ENCODE measurements at places on chromosomes 5 and 9. TPM values are rescaled to one million over a fixed set of nuclear protein-coding genes. Genes with fewer than 3 reads are reported as not detected.
A peak's percentile ranks its signal among the peaks of the same experiment; 100 is the strongest.

DNA sequence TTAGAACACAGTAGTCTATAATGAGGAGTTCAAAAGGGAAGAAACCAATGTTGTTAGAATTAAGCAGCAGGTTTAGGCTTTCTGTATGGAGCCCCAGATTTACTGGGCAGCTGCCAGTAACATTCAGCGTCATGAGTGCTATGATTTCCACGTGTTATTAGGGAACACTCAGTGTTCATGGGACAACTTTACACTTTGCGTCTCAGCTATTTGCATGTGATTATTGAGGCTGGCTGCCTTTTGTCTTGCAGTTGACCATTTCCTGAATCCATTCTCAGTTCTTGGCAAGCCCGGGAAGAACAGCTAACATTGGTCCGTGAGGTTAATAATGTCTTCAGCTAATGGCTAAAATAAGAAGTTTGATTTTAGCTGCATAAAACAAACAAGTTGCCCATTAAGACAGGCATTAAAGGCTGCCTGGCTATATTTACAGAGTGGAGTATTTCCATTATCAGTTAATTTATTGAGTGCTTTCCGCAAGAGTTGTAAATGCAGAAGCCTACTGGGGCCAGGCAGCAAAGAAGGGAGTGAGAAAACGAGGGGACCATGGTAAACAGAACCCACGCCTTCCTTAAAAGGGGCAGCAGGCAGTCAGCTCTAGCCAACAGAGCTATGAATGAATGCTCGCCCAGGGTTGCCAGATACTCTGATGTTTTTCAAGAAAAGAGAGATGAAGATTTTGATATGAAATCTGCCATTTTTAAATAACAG lies 120.9 kb downstream of the PIP5K1B start:
- H3K36me3 ChIP-seq: no peaks in the 10 kb centered on the region
- no peaks in the 10 kb centered on the region for H3K27me3 ChIP-seq
- no peaks in the 10 kb centered on the region for H3K4me1 ChIP-seq
- H3K4me3 ChIP-seq: no peak overlapping the region
- no peak overlapping the region for H3K27ac ChIP-seq
- no peak for DNase-seq

Gene DNAJC25
- 2.8 TPM for polyA plus RNA-seq

Gene OR1J2
- not detected for polyA plus RNA-seq

Gene GDA
- not detected for polyA plus RNA-seq

GRCh38 chr5:126936775-126937418 lies 93.5 kb downstream of the MARCHF3 start:
- H3K27ac ChIP-seq: no peak overlapping the region
- H3K27me3 ChIP-seq: no peaks in the 10 kb centered on the region
- H3K36me3 ChIP-seq: no peaks in the 10 kb centered on the region
- H3K4me3 ChIP-seq: no peak overlapping the region
- no peaks in the 10 kb centered on the region for H3K4me1 ChIP-seq
- DNase-seq: no peak

GRCh38 chr5:109496112-109496511 lies 86.3 kb upstream of the PJA2 start:
- no peak for DNase-seq
- no peak overlapping the region for H3K27ac ChIP-seq
- no peaks in the 10 kb centered on the region for H3K4me1 ChIP-seq
- H3K36me3 ChIP-seq: no peaks in the 10 kb centered on the region
- no peak overlapping the region for H3K4me3 ChIP-seq
- H3K27me3 ChIP-seq: no peaks in the 10 kb centered on the region

GRCh38 chr9:82606492-82607382 lies 456.2 kb downstream of the RASEF start:
- H3K36me3 ChIP-seq: no peaks in the 10 kb centered on the region
- no peak for DNase-seq
- no peaks in the 10 kb centered on the region for H3K27me3 ChIP-seq
- H3K4me1 ChIP-seq: no peaks in the 10 kb centered on the region
- no peak overlapping the region for H3K4me3 ChIP-seq
- H3K27ac ChIP-seq: no peak overlapping the region

Gene FAM169A
- 2.5 TPM for polyA plus RNA-seq

- H3K4me1 ChIP-seq: no peaks in the 10 kb centered on the region
- no peak overlapping the region for H3K4me3 ChIP-seq
- no peak overlapping the region for H3K27ac ChIP-seq
- H3K36me3 ChIP-seq: no peaks in the 10 kb centered on the region
Observed at GRCh38 chr9:107760469-107761242, 271.1 kb upstream of the KLF4 start.

DNA sequence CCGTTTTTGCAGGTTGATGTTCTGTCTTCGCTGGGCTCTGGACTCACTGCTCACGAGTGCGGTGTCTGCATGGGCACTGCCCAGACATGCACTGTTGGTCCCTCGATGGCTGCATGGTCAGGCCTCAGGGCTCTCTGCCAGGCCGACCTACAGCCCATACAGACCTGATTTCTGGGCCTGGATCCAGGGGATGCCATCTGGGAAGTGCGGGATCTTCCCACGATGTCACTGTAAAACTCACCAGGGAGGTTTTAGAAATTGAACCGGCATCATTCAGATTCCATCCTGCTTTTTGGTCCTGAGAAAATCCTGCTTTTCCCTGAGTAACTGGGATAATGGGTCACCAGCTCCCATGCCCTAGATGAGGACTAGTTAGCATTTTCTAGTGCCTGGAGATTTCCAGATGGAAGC lies 9.1 kb downstream of the S1PR3 start:
- no peaks in the 10 kb centered on the region for H3K4me1 ChIP-seq
- H3K27me3 ChIP-seq: no peaks in the 10 kb centered on the region
- H3K27ac ChIP-seq: no peak overlapping the region
- H3K36me3 ChIP-seq: no peaks in the 10 kb centered on the region
- DNase-seq: no peak
- no peak overlapping the region for H3K4me3 ChIP-seq

- H3K36me3 ChIP-seq: no peaks in the 10 kb centered on the region
- no peak overlapping the region for H3K4me3 ChIP-seq
- no peak for DNase-seq
- no peaks in the 10 kb centered on the region for H3K4me1 ChIP-seq
- no peaks in the 10 kb centered on the region for H3K27me3 ChIP-seq
Observed at GRCh38 chr9:28120626-28121025, 547.3 kb upstream of the C9orf72 start.

DNA sequence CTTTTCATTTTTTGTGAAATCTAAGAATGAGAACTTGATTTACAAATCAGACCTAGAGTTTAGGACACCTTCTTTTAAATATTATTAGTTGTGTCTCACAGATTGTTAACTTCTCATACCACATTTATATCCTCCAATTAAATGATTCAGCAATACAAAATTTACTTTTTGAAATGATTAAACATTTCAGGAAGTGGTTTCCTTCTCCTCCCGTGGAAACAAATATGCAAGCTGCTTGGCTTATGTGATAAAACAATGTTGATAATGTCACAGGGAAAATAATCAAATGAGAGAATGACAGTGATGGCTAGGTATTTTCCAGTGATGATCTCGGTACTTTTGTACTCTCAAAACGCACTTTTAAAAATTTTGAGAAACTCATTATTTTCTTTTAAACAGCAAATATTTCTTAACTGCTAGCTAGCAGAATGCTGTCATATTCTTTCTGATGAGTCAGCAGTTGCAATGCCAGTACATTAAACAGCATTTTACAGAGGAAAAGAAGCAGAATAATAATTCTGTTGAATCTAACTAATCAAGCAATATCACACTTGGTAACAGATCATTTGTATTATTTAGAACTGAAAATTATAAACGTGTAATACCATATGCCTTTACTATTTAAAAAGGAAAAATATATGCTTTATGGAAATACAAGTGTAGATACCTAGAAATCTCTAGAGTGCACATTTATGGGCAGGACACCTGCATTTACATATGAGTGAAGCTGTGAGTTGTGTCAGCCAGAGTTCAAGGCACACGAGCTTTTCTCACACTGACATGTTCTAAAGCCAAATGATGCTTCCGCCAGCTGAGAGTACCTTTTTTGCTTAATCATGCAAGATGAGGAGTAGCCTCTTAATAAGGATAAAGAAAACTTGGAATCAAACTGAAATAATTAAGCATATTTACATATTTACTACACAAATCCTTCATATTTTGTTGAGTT lies 53.6 kb upstream of the CDH18 start:
- H3K27me3 ChIP-seq: no peaks in the 10 kb centered on the region
- no peaks in the 10 kb centered on the region for H3K36me3 ChIP-seq
- no peak overlapping the region for H3K4me3 ChIP-seq
- H3K4me1 ChIP-seq: no peaks in the 10 kb centered on the region
- H3K27ac ChIP-seq: no peak overlapping the region

Gene OMD
- polyA plus RNA-seq: 0.13 TPM

GRCh38 chr9:14747111-14747510 lies 24.6 kb upstream of the CER1 start:
- H3K4me3 ChIP-seq: no peak overlapping the region
- no peaks in the 10 kb centered on the region for H3K36me3 ChIP-seq
- no peak overlapping the region for H3K27ac ChIP-seq
- peaks cover 2% of the 10 kb centered on the region for H3K27me3 ChIP-seq
- no peak for DNase-seq

GRCh38 chr5:7970816-7971215 lies 101.9 kb downstream of the MTRR start:
- H3K27ac ChIP-seq: no peak overlapping the region
- H3K4me3 ChIP-seq: no peak overlapping the region
- H3K36me3 ChIP-seq: no peaks in the 10 kb centered on the region
- H3K27me3 ChIP-seq: no peaks in the 10 kb centered on the region
- no peak for DNase-seq
- H3K4me1 ChIP-seq: no peaks in the 10 kb centered on the region

Gene SEC61B
- 353 TPM for polyA plus RNA-seq

GRCh38 chr5:175897285-175897684 lies 25.9 kb downstream of the CPLX2 start:
- H3K36me3 ChIP-seq: no peaks in the 10 kb centered on the region
- no peak overlapping the region for H3K4me3 ChIP-seq
- DNase-seq: no peak
- H3K27me3 ChIP-seq: no peaks in the 10 kb centered on the region
- no peak overlapping the region for H3K27ac ChIP-seq

GRCh38 chr9:97284798-97285197 lies 22.7 kb upstream of the CCDC180 start:
- H3K4me1 ChIP-seq: no peaks in the 10 kb centered on the region
- H3K4me3 ChIP-seq: no peak overlapping the region
- no peak for DNase-seq
- H3K27me3 ChIP-seq: no peaks in the 10 kb centered on the region

- H3K27ac ChIP-seq: no peak overlapping the region
- H3K4me3 ChIP-seq: no peak overlapping the region
- DNase-seq: no peak
Observed at GRCh38 chr9:90331826-90332575, 310.6 kb downstream of the DIRAS2 start.

DNA sequence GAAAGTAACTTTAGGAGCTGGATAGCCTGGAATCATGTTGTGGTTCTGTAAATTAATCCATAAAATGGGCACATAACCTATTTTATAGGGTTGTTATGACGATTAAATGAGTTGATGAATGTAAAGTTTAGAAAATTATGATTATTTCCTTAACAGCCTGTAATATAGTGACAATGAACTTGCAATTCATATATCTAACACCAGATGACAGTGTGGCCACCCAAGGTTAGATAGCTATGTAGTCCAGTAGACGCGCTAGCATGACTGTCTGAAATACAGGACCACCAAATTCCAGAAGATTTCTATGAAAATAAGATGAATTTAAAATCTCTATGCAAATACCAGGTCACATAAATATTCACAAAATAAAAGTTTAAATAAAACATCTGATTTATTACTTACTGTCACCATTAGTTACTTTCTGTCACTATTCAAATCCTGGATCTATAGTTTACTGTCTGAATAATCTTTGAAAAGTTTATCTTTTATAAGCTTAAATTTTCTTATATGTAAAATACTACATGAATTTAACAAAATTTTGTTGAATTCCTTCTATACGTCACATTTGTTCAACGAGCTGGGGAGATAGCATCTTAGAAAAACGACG lies 26.1 kb upstream of the MACIR start:
- H3K4me3 ChIP-seq: no peak overlapping the region
- DNase-seq: peak; percentile 43
- H3K27ac ChIP-seq: no peak overlapping the region
- peaks cover 11% of the 10 kb centered on the region for H3K27me3 ChIP-seq
- H3K4me1 ChIP-seq: no peaks in the 10 kb centered on the region
- H3K36me3 ChIP-seq: no peaks in the 10 kb centered on the region

- H3K27ac ChIP-seq: no peak overlapping the region
- no peak for DNase-seq
- H3K4me1 ChIP-seq: no peaks in the 10 kb centered on the region
- no peak overlapping the region for H3K4me3 ChIP-seq
Observed at GRCh38 chr9:31040564-31040963, 1343.9 kb upstream of the ACO1 start.

Gene ARID3C
- not detected for polyA plus RNA-seq
